Aortic smooth muscle cell (primary cell): ENCODE measurements at places on chromosomes 11 and 22. TPM values are rescaled to one million over a fixed set of nuclear protein-coding genes. Genes with fewer than 3 reads are reported as not detected.

The VPS37C gene
- 8.1 and 8.8 TPM in 2 replicates for total RNA-seq

The PATE4 gene
- not detected in 2 replicates for total RNA-seq

The MS4A6E gene
- total RNA-seq, result not detected in 2 replicates

The SIAE gene
- 16.8 and 21.9 TPM in 2 replicates for total RNA-seq

The MIOX gene
- total RNA-seq, result not detected in 2 replicates

The ELMOD1 gene
- total RNA-seq, result 0.13 and 0.19 TPM in 2 replicates

The DEAF1 gene
- 31.4 and 31.7 TPM in 2 replicates for total RNA-seq

The CCDC87 gene
- total RNA-seq, result 0.26 and 0.44 TPM in 2 replicates

The DRD4 gene
- total RNA-seq, result 0.06 TPM in 1 of 2 replicates, not detected in the other

The C22orf15 gene
- 2.1 and 3.5 TPM in 2 replicates for total RNA-seq
